Thoracic aorta (tissue), 2 donors: ENCODE measurements at places on chromosomes 5 and 9.

DNA sequence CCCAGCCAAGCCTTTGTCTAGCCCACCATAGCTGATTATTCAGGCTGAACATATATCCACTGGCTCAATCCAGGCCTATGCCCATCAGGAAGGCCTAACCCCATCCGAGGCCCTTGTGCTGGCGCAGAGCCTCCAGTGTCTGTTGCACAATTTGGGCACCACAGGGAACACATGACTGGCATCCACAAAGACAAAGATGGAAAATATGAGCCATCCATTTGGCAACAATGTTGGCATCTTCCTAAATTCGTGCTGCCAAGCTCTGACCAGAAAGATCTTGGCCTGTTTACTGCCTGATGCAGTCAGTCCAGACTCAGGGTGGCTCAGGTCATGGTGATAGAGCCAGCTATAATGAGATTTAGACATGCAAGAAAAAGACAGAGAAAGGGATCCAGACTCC lies 233.8 kb downstream of the PIK3R1 start:
- DNase-seq = peak; percentile 12

DNA sequence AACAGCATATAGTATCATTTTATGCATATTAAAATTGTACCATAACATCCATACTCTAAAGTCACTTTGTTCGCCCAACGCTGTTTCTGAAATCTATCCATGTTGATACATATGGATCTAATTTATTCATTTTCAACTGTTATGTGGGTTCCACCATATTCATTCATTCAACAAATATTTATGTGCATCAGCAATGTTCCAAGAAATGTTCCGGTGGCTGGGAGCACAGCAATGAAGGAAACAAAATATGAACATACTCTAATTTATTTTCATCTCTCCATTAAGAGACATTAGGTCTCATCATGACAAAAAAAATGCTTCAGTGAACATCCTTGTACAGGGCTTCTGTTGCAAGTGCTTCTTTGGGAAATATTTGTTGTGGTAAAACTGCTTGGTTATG lies 75.4 kb downstream of the MARCHF3 start:
- DNase-seq = no peak

DNA sequence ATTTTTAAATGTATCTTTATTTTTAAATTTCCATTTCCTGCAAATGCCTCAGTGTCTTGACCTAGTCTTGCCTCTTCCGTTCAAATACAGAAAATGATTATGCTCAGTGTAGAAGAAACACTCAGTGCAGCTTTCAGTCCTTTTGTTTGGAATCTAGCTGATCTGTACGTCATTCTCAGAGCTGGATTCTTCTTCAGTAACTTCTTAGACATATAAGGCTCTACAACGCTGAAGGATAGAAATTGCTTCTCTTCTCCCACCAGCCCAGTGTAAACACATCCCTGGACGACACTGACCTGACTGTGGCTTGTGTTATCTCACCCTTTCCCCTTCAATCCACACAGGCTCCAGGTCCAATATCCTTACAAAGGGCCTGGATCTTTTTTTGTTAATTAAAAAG lies 3.2 kb upstream of the ALDH1B1 start:
- no peak for DNase-seq

DNA sequence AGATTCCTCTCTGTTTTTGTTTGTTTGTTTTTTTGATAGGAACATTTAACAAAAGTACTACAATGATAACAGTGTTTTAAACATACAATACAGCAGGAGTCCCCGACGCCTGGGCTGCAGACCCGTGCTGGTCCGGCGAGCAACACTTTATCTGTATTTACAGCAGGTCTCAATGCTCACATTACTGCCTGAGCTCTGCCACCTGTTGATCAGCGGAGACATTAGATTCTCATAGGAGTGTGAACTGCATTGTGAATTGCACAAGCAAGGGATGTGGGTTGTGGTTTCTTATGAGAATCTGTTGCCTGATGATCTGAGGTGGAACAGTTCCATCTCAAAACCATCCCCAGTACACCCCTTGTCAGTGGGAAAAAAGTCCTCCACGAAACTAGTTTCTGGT lies 1068.5 kb upstream of the CDH10 start:
- DNase-seq = no peak

GRCh38 chr5:143494162-143494561 lies 90.7 kb upstream of the NR3C1 start:
- DNase-seq = no peak

- no peak for DNase-seq
Measured at GRCh38 chr9:98045234-98046179, 11.0 kb upstream of the NANS start.

DNA sequence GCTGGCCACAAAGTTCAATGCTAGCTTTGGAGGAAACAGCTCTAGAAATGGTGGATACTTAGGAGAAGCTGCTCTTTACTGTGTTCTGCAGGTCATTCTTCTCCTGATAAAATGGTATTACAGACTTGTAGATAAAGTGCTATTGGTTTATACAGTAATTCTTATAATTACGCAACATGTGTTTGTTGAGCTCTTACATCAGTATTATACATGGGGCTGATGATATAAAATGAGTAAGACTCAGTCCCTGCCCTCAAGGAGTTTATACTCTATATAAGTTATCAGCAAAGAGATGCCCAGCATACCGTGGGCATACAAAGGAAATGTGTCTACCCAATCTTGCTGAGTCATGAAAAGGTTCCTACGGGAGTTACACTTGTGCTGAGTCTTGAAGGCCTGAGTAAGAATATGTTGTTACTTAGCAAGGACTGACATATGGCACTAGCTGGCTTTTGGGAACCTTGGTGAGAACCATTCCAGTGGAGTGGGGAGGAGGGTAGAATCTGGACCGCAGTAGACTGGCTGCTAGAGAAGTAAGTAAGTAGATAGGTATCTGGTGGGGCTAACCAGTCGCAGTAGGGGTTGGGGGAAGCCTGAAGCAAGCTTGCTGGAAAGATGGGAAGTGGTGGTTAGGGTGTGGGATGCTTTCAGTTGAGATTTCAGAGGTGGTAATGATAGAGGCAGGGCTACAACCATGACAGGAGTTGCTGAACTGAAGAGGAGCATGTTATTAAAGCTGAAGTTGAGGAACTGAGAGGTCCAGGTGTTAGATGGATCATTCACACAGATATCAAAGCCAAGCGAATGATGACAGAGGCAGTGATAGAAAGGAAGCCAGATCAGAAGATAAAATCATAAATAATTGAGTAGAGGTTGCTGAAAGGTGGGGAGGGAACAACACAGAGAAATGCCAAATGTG lies 11.1 kb upstream of the TTC23L start:
- DNase-seq = no peak

- no peak for DNase-seq
Measured at GRCh38 chr5:114898602-114899001, 271.1 kb downstream of the TRIM36 start.
